ENCODE measurements at places on chromosomes 7 and 10. TPM values are rescaled to one million over a fixed set of nuclear protein-coding genes. Genes with fewer than 3 reads are reported as not detected.
A peak's percentile ranks its signal among the peaks of the same experiment; 100 is the strongest.

DNA sequence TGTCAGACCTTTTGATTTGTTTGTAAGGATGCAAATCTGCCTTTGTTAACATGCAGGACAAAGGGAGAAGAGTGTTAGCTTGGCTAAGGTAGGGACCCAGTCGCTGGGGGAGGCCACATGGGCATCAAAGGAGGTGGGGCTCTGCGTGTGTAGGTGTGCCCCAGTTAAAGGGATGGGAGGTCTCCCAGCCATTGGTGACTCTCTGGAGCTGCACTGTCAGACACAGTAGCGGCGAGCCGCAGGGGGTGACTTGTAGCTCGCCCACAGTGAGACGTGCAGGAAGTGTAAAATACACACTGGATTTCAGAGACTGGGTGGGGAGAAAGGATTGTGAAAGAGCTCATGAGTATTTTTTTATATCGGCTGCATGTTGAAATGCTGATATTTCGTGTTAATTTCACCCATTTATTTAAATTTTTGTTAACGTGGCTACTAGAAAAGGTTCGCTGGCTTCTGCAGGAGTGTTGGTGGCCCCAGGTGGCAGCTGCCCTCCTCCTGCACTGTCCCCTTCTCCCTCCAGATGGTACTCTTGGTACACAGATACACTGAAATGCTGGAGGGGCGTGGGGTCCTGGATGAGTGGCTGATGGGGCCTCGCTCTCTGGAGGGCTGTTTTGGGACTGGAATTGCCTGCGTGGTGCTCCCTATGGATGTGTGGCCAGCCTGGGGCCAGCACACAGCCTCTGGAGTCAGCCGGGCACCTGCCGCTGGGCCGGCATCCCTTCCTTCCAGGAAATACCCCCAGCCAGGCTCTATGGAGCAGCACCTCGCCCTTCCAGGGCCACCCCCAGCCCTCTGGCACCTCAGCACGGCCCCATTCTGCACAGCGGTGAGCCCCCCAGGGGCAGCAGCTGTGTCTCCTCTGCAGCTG lies 59.2 kb downstream of the LHPP start:
- H3K27ac ChIP-seq: no peak overlapping the region
- no peaks in the 10 kb centered on the region for H3K4me1 ChIP-seq
- H3K27me3 ChIP-seq: no peaks in the 10 kb centered on the region
- DNase-seq: no peak
- H3K4me3 ChIP-seq: no peak overlapping the region

DNA sequence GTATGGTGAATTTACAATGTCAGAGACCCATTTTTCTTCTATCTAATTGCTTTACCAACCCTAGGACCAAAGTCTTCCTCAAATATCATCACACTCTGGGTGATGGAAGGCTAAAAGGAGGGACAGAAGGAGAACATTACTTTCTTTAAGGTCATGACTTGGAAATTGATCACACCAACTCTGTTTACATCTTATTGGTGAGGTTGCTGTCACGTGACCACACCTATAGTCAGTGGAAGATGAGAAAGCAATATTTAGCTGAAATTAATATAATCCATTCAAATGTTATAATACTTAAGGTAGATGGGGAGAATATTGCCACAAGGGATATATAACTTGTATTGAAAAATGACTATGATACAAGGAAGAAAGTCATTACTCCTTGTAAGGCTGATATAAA lies 183.6 kb upstream of the SMIM30 start:
- H3K27ac ChIP-seq: no peak overlapping the region
- no peaks in the 10 kb centered on the region for H3K4me1 ChIP-seq
- no peak overlapping the region for H3K4me3 ChIP-seq
- H3K27me3 ChIP-seq: no peaks in the 10 kb centered on the region
- H3K36me3 ChIP-seq: no peaks in the 10 kb centered on the region
- DNase-seq: no peak

GRCh38 chr10:110076559-110077318 lies 69.0 kb downstream of the ADD3 start:
- peak overlapping the region; percentile 85 for H3K4me3 ChIP-seq
- H3K27ac ChIP-seq: peak overlapping the region; percentile 95
- peak; percentile 82 for DNase-seq
- peaks cover 77% of the 10 kb centered on the region for H3K4me1 ChIP-seq

GRCh38 chr10:31000867-31001266 lies 30.8 kb downstream of the ZNF438 start:
- peaks cover 54% of the 10 kb centered on the region for H3K4me1 ChIP-seq
- H3K27me3 ChIP-seq: no peaks in the 10 kb centered on the region
- DNase-seq: peak; percentile 21
- no peak overlapping the region for H3K27ac ChIP-seq

GRCh38 chr10:66671064-66671463 lies 254.8 kb upstream of the LRRTM3 start:
- no peaks in the 10 kb centered on the region for H3K27me3 ChIP-seq
- no peaks in the 10 kb centered on the region for H3K4me1 ChIP-seq
- no peak overlapping the region for H3K4me3 ChIP-seq
- H3K36me3 ChIP-seq: no peaks in the 10 kb centered on the region
- no peak for DNase-seq
- no peak overlapping the region for H3K27ac ChIP-seq

GRCh38 chr7:153523320-153524015 lies 528.7 kb upstream of the DPP6 start:
- no peak for DNase-seq
- H3K4me3 ChIP-seq: no peak overlapping the region
- H3K4me1 ChIP-seq: no peaks in the 10 kb centered on the region
- no peaks in the 10 kb centered on the region for H3K27me3 ChIP-seq
- H3K27ac ChIP-seq: no peak overlapping the region
- no peaks in the 10 kb centered on the region for H3K36me3 ChIP-seq

- H3K4me1 ChIP-seq: peaks cover 10% of the 10 kb centered on the region
- peak; percentile 89 for DNase-seq
- H3K27ac ChIP-seq: no peak overlapping the region
- H3K27me3 ChIP-seq: no peaks in the 10 kb centered on the region
Measured at GRCh38 chr7:4610768-4611467, 71.2 kb upstream of the FOXK1 start.

- H3K36me3 ChIP-seq: no peaks in the 10 kb centered on the region
- H3K27me3 ChIP-seq: peaks cover 37% of the 10 kb centered on the region
- H3K4me1 ChIP-seq: no peaks in the 10 kb centered on the region
- H3K4me3 ChIP-seq: no peak overlapping the region
- no peak for DNase-seq
Measured at GRCh38 chr10:114761205-114762193, 60.1 kb upstream of the FHIP2A start.

- DNase-seq: no peak
- H3K36me3 ChIP-seq: no peaks in the 10 kb centered on the region
- H3K4me3 ChIP-seq: no peak overlapping the region
Measured at GRCh38 chr10:97820096-97820704, 29.4 kb upstream of the GOLGA7B start.

Gene OR2A12
- not detected for total RNA-seq

Gene CUBN
- 0.40 TPM for total RNA-seq

Gene EPHA1
- 0.09 TPM for total RNA-seq

Gene HOGA1
- total RNA-seq: not detected

Gene AKR1C1
- total RNA-seq: 1.0 TPM

Gene ACHE
- not detected for total RNA-seq

Gene XRCC2
- total RNA-seq: 28.5 TPM

Gene MRLN
- total RNA-seq: 0.82 TPM

Gene DOCK1
- 1.5 TPM for total RNA-seq

Gene NDUFA5
- 62.1 TPM for total RNA-seq

Measured in activated CD4-positive, alpha-beta T cell treated with anti-CD3 and anti-CD28 coated beads, Interleukin-2, amount 10 ng/mL, durations not matched to agents 24 days and 14 days (primary cell).